ENCODE measurements at places on chromosomes 1 and 21.

DNA sequence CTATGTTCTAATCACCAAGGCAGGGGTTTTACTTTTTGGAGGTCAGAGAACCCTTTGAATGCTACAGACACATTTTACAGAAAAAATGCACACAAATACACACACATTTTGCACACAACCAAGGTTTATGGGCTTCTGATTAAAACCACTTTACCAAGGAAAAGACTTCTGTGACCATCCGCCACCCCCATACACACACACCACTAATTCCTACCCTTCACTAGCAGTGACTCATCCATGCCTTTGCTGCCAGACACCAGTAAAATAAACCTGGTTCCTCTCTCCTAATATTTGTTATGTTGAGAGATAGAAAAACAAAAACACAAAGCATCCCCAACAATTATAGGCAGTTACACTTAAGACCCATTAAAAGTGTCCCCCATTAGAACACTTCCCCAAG lies 12.9 kb downstream of the PIGM start:
- no peak for DNase-seq

DNA sequence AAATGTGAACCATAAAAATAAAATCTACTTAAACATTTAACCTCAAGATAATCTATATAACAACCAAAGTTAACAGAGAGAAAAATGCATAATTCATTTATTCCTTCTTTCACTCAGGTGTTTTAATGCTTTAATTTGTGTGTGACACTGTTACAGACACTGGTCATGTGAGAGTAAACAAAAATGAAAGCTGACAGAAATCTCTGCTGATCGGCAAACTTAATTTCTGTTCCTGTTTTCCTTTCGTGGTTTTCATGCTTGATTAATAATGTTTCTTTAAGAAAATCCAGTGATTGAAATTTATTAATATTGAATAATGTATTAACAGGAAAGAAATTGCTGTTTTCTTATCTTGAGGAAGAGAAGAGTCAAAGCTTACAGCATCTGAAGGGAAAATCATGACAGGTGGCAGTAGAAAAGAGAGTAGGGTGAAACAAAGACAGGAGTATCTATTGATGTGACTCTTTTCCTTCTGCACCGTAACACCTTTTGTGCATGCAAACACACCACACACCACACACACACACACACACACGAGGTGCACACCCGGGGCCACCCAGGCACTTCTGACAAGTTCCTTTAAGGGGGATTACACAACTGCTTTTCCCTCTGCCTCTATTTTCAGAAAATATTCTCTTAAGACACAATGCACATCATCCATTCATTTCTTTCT lies 1.6 kb downstream of the OR2AK2 start:
- DNase-seq, result no peak

DNA sequence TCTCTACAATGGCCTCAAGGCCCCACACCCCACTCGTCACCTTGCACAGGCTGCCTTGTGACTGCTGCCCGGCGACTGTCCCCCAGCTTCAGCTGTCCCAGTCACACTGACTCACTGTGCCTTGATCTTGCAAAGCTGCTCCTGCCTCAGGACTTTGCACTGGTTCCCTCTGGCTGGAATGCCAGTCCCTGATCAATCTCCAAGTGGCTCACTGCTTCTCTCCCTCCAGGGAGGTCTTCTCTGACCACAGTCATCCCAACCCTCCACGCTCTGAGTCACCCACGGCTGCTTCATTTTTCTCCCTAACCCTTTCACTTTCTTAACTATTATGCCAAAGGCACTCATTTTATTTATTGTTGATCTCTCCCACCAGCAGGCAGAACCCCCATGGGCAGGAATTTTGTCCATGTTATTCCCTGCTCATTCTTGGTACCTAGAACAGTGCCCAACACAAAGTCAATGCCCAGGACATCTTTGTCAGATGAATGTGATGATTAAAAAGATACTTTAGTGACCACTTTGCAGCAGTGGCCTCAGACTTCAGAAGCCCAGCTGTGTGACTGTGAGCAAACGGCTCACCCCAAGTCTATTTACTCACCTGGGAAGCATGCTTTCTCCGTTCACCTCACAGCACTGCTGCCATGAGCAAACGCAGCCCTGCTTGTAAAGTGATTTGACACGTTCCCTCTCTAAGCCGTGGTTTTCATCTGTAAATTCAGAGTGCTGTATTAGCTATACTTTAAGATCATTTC lies 53.4 kb downstream of the ZBTB18 start:
- peak; percentile 52 for DNase-seq

DNA sequence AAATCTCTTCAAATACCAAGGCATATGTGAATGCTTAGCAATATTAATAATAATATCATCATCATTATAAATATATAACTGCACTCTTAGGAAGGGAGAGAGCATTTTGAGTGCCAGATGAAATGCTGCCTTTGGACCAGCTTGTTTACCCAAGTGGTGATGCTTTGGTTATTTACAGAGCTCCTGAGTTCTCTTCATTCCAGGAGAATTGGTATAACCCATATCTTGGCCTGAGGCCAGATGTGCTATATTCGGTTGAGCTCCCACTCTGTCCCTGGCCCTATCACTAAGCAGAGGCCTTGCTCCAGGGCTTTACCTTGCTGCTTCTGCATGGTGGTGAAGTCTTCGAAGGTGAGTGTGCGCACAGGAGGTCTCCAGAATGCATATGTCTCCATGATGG lies 89.4 kb downstream of the TBX15 start:
- no peak for DNase-seq

DNA sequence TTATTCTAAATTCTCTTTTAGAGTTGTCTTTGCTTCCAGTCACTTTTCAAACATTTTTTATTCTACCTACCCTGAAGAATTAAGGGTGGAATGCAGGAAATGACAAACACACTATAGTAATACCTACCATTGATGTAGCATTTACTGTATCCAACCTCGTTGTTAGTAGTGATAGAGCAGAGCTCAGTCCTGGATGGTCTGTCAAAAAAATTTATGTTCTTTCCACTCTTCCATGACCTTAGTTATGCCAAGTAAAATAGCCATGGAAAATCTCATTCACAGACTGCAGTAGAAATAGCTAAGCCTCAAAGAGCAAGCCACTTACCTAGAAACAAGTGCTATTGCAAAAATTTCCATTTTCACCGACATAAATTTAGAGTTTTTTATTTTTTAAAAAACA lies 74.6 kb downstream of the CRB1 start:
- DNase-seq, result no peak

- DNase-seq, result no peak
Measured at GRCh38 chr1:160807247-160807646, 11.3 kb downstream of the LY9 start.

DNA sequence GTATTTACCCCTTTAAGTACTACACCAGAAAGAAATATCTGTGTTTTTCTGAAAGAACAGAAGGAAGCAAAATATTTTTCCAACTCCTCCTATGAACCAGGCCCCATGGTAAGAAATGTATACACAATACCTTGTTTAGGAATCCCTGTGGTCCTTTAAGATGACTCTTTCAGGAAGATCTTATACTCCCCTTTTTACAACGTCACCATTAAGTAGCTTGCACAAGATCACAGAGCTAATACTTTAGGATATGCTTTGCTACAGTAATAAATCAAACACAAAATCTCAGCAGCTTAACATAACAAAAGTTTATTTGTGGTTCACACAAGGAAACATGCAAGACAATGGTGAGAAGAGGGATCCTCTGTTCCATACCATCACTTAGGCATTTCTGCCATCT lies 8.8 kb upstream of the LAMB3 start:
- DNase-seq, result no peak

- no peak for DNase-seq
Measured at GRCh38 chr21:28138272-28138671, 854.4 kb downstream of the LTN1 start.

All from AG09319 (cell line).